Activated CD4-positive, alpha-beta memory T cell treated with anti-CD3 and anti-CD28 coated beads, Interleukin-2, amount 10 ng/mL, durations not matched to agents 7 days and 5 days (primary cell): ENCODE measurements at places on chromosomes 4 and X.

- DNase-seq = no peak
Measured at GRCh38 chr4:150722908-150723362, 141.0 kb downstream of the MAB21L2 start.

DNA sequence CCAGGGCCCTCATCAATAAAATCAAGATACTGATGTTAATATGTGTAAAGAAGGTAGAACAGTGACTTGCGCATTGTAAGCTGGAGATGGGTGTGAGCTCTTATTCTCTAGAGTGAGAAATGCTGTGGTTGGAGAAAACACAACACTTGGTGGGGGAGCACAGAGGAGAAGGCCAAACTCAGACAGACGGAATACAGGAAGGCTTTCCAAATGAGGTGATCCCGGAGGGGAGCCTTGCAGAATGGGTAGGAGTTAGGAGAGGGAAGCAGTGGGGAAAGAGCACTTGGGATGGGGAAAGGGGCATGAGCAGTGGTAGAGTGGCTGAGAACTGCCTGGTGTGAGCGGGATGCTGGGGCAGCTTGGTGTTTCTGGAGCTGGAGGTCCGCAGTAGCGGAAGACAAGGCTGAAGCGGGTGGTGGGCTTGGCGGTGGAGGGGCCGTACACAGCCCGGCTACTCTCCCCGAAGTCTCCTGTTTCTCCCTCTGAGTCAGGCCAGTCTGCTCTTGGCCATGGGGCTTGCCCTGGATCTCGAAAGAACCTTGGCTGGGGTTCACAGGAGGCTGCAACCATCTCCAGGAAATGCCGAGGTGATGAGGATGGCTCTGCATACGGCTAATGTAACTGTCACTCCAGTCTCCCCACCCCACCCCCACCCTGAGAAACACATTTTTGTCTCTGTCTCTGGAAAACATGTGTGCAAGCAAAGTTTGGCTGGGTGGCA is 11.3 kb upstream of the PLAC1 start:
- no peak for DNase-seq

GRCh38 chr4:15270201-15270600 is 157.6 kb upstream of the C1QTNF7 start:
- DNase-seq = no peak

- no peak for DNase-seq
Measured at GRCh38 chr4:7701866-7702649, 237.6 kb downstream of the AFAP1 start.

GRCh38 chr4:176498617-176499256 is 179.0 kb downstream of the SPCS3 start:
- DNase-seq = no peak

- no peak for DNase-seq
Measured at GRCh38 chr4:126182336-126182735, 867.6 kb downstream of the FAT4 start.

- no peak for DNase-seq
Measured at GRCh38 chrX:19897091-19897490, 9.7 kb upstream of the SH3KBP1 start.

DNA sequence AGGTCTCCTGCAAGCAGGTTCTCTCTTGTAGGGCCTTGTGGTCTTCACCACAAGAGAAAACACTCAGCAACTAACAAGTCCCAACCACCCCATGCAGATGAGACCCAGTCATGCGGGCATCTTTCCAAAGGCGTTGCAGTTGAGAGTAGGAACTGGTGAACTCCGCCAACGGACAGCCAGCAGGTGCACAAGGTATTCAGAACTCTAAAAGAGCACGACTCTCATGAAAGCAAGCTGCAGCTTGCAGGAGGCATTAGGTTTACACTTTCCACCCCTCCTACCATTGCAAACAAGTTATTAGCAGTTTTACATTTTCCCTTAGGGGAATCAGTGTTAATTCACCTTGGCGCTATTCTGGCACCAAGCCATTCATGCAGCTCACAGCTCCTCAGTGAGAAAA is 173.4 kb upstream of the KIT start:
- no peak for DNase-seq

- DNase-seq = peak; percentile 47
Measured at GRCh38 chr4:154626793-154627484, 14.5 kb upstream of the FGG start.

GRCh38 chrX:9865804-9866472 is 79.7 kb downstream of the SHROOM2 start:
- no peak for DNase-seq

DNA sequence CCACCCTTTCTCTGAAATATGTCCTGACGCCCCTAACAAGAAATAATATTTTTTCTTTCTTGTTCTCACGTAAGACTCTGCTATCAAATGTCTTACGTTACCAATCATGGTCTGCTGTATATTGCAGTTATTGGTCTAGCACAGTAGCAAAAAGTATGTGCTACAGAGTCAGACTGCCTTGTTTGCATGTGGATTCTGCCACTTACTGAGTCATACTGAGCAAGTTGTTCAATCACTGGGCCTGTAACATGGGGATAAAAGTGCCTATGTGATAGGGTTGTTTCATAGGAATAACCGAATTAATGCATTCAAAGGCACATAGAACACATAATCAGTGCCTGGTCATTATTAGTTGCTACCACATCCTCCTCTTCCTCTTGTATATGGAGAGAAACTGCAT is 14.1 kb downstream of the RPGR start:
- DNase-seq = no peak

- DNase-seq = no peak
Measured at GRCh38 chr4:158775091-158775651, 6.3 kb downstream of the FNIP2 start.

DNA sequence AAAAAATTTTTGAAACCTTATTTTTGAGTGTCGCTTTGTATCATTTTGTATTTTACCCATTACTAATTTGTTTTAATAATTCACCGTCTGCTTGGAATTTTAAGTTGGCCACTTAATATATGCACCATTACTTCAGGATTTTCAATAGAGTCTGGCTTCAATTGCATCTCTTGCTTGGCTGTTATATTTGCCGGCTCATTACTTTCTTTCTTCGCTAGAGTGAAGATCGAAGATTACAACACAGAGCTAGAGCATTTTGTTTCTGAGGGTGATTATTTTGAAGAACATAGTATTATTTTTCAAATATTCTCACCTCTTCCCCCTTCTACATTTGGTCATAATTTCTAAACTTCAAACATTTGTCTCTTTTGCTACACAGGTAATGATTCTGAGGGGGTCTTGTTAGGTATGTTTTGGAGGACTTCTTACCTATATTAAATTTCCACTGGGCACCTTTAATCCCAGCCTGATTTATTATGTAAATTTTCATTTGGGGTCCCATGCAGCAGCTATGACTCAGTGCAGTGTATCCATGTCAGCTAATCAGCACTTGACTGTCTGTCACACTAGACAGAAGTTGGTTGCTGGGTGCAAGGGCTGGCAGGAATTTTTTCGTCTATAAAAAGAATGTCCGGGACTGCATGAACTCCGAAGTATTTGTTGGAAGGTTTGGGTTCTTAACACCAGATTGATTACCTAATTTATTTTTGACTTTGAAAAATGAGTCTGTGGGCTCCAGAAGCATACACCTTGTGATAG is 18.6 kb downstream of the TBC1D1 start:
- DNase-seq = no peak

- no peak for DNase-seq
Measured at GRCh38 chr4:13836946-13837912, 209.7 kb upstream of the BOD1L1 start.

GRCh38 chr4:183532821-183533220 is 28.0 kb downstream of the ING2 start:
- no peak for DNase-seq

GRCh38 chr4:25378437-25378743 is 1.3 kb downstream of the ANAPC4 start:
- no peak for DNase-seq

GRCh38 chr4:186150926-186151325 is 40.4 kb upstream of the CYP4V2 start:
- no peak for DNase-seq

GRCh38 chr4:25993395-25994185 is 79.6 kb downstream of the SMIM20 start:
- DNase-seq = peak; percentile 20

DNA sequence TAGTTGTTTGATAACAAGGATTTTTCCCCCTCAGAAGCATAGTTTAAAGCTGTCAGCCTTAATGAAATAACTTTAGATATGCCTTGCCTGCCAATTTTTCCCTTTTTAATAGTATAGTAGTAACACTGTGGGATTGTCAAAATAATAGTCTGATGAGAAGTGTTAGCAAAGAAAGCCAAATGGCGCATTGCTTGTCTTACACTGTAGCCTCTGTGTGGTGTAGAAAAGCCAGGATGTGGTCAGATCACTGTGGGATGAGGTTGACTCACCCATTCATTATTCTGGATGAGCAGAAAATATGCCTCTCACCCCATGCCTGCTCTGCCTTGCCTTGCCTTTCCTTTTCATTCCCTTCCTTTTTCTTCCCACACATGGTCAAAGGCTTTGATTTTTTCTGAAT is 257.8 kb upstream of the NRK start:
- no peak for DNase-seq

DNA sequence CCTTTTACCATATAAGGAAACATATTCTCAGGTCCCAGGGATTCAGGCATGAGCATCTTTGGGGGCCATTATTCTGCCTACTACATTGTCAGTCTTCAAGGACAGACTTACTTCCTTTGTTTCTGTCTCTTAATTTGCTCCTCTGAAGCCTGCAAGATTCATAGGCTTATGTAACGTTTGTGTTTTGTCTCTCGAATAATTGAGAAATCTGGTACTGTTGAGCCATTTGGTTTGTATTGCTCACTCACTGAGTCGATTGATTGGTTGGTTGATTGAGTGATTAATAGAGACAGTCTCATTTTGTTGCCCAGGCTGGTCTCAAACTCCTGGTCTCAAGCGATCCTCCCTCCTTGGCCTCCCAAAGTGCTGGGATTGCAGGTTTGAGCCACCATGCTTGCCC is 23.7 kb downstream of the TBL1X start:
- no peak for DNase-seq

DNA sequence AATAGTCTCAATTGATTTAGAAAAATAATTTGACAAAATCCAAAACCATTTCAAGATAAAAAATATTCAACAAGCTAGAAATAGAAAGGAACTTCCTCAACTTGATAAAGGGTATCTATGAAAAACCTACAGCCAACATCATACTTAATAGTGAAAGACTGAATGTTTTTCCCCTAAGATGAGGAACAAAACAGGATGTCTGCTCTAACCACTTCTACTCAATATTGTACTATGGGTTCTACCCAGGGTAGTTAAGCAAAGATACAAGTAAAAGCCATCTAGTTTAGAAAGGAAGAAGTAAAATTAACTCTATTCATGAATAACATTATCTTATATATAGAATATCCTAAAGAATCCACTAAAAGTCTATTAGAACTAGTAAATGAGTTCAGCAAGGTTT is 21.5 kb upstream of the SYTL5 start:
- DNase-seq = no peak

DNA sequence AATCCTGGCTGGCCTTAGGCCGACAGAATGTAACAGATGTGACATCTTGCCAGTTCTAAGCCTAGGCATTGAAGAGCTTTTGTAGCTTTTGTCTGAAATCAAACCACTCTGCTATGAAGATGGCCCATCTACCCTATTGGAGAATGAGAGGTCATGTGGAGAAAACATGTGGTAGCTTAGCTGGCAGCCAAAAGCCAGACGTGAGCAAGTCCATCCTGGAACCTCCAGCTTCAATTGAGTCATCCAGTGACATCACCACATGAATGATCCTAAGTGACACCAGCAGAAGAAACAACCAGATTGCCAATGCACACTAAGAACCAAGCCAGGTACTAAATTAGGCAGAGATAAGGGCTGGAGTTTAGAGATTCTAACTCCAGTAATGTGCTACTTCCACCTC is 154.8 kb upstream of the ZFP42 start:
- no peak for DNase-seq

DNA sequence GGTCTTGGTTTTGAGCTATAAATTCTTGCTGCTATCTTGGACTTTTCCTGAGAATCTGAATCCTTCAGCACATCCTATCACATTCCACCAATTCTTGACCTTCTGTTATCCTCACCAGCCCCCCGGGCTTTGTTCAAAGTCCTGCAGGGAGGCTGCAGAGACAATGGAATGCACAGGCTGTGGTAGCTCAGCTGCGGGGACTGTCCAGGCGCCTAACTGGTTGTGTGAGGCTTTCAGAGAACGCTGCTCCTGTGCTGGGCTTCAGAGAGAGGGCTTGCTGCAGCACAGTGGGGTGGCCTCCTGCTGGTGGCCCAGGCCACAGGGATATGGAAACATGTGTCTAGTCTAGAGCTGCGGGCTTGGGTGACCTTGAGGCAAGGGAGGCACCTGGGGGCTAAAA is 196.3 kb upstream of the GATB start:
- no peak for DNase-seq

- no peak for DNase-seq
Measured at GRCh38 chr4:116082808-116083366, 969.5 kb upstream of the NDST4 start.

GRCh38 chr4:123585111-123585510 is 188.5 kb downstream of the SPRY1 start:
- DNase-seq = no peak

DNA sequence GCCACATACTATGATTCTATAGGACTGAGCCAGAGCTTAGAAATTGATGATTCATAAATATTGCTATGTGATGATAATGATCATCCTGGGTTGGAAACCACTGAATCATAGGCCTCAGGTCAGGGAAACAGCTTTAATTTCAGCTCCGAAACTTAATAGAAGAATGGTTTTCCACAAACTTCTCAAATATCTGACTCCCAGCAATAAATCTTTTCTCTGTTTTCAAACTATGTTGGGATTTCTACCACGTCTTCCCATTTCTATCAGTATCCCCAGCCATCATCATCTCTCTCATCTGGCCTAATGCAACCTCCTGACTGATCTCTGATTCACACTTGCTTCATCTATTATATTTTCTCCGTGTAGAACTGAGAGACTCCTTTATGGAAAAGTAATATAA is 521.8 kb upstream of the AGA start:
- DNase-seq = no peak
